ENCODE measurements at places on chromosomes 1 and 21. TPM values are rescaled to one million over a fixed set of nuclear protein-coding genes. Genes with fewer than 3 reads are reported as not detected.

Gene OR6N1
- not detected for total RNA-seq

Gene OR10Z1
- not detected for total RNA-seq

Gene ARHGAP30
- total RNA-seq = not detected

Gene HSD3B1
- not detected for total RNA-seq

Gene ITLN2
- not detected for total RNA-seq

Gene S100A3
- total RNA-seq = 8.6 TPM

Gene CCDC17
- 0.99 TPM for total RNA-seq

Gene LCE1C
- total RNA-seq = not detected

Gene GBP4
- total RNA-seq = 0.15 TPM

Gene KCNJ10
- under 0.01 TPM for total RNA-seq

Gene KRTAP19-8
- total RNA-seq = not detected

Gene KDF1
- not detected for total RNA-seq

Gene C1orf53
- 2.2 TPM for total RNA-seq

Gene ADGRL4
- total RNA-seq = 6.9 TPM

Gene C1orf94
- total RNA-seq = not detected

Gene MANEAL
- total RNA-seq = 1.8 TPM

Gene ECM1
- 74.4 TPM for total RNA-seq

Gene SMPDL3B
- total RNA-seq = not detected

Gene SPRR1B
- not detected for total RNA-seq

Gene FAM110D
- not detected for total RNA-seq

Gene KIF21B
- under 0.01 TPM for total RNA-seq

Gene SLC44A5
- total RNA-seq = 0.15 TPM

Gene RGS18
- not detected for total RNA-seq

Gene HPCA
- total RNA-seq = not detected

Gene TSSK3
- 1.0 TPM for total RNA-seq
